ENCODE measurements at places on chromosomes 7 and 10.

DNA sequence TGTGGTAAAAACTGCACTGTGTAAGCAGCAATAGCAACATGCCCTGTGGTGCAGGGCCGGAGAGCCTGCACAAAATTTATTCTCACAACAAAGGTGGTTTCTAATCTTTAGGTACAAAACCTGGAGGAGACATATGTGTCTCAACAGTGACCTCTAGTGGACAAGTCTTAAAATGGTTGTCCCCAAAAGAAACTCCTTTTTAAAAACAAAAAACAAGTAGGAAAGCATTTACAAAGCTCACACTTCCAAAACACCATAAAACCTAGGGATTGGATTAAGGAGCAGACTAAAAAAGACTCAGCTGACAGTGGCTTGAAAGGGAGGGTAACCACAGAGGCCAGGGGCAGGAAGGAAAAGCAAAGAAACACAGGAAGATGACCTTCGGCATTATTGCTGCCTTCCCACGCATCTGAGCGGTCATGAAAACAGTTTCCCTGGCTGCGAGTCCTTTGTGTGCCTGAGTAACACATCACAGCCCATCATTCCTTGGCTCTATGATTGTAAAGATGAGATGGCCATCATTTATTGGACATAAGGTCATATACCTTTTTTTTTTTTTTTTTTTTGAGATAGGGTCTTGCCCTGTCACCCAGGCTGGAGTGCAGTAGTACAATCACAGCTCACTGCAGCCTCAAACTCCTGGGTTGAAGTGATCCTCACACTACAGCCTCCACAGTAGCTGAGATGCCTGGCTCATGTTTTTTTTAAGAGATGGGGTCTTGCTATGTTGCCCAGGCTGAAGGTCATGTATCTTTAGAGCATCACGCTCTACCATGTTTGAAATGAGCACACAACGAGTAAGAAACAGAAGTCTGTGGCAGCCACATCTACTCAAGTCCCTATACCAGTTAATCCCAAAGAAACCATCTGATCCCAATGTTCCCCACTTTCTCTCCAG lies 39.5 kb downstream of the RSU1 start:
- DNase-seq: no peak

GRCh38 chr7:116812860-116813259 lies 49.5 kb upstream of the CAPZA2 start:
- no peak for DNase-seq

GRCh38 chr7:131110297-131111080 lies 217.2 kb upstream of the MKLN1 start:
- no peak for DNase-seq

GRCh38 chr7:30511973-30512662 lies 7.5 kb upstream of the GGCT start:
- DNase-seq: no peak

Data from omental fat pad (tissue), 4 donors.